Colonic mucosa (tissue), 4 donors: ENCODE measurements at places on chromosomes 7 and 10. TPM values are rescaled to one million over a fixed set of nuclear protein-coding genes. Genes with fewer than 3 reads are reported as not detected.
A peak's percentile ranks its signal among the peaks of the same experiment; 100 is the strongest.

GRCh38 chr10:73232887-73233286 lies 14.2 kb downstream of the DNAJC9 start:
- no peak for DNase-seq

GRCh38 chr10:51789118-51789517 lies 89.7 kb upstream of the CSTF2T start:
- no peak for DNase-seq

GRCh38 chr7:6148724-6149360 lies 117.7 kb downstream of the ANKRD61 start:
- DNase-seq, result no peak

The SDK1 gene
- 1.3 TPM for total RNA-seq

- DNase-seq, result no peak
Measured at GRCh38 chr7:27912751-27913150, 172.8 kb downstream of the TAX1BP1 start.

The ECHDC3 gene
- 17.6 TPM for total RNA-seq

The ITPRID1 gene
- 0.48 TPM for total RNA-seq

GRCh38 chr10:71343392-71343773 lies 24.3 kb downstream of the SLC29A3 start:
- peak; percentile 82 for DNase-seq

The CNPY1 gene
- not detected for total RNA-seq

DNA sequence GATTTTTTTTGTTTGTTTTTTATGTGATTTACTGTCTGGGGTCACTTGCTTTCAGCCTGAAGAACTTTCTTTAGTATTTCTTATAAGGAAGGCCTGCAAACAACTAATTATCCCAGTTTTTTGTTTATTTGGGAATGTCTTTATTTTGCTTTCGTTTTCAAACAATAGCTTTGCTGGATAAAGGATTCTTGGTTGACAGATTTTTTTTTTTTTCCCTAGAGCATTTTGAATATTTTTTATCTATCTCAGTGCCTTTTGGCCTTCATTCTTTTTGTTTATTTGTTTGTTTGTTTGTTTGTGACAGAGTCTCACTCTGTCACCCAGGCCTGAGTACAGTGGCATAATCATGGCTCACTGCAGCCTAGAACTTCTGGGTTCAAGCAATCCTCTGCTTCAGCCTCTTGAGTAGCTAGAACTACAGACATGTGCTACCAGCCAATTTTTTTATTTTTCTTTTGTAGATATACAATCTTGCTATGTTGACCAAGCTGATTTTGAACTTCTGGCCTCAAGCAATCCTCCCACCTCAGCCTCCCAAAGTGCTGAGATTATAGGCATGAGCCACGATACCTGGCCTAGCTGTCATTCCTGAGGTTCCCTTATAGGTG lies 46.3 kb upstream of the FZD9 start:
- no peak for DNase-seq

The FAM25G gene
- not detected for total RNA-seq

The AMZ1 gene
- not detected for total RNA-seq

DNA sequence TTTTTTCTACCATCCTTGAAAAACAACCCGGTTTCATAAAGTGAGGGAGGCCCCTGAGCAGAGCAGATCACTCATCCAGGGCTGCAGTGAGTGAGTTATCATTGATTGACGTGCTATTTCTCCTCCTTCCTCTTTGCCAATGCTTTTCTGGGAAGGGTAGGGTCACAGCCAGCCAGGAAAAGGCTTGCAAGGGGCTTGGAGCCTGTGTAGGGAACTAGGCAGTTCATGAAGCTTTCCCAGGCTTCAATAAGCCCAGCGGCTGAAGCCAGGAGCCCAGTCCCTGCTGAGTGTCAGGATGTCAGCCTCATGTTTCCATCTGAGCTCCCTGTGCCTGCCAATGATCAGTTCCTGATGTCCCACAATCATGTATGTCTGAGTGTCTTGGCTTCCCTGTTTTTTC lies 584.7 kb downstream of the GALNT17 start:
- DNase-seq, result no peak

GRCh38 chr7:16046041-16046440 lies 359.6 kb upstream of the MEOX2 start:
- no peak for DNase-seq

DNA sequence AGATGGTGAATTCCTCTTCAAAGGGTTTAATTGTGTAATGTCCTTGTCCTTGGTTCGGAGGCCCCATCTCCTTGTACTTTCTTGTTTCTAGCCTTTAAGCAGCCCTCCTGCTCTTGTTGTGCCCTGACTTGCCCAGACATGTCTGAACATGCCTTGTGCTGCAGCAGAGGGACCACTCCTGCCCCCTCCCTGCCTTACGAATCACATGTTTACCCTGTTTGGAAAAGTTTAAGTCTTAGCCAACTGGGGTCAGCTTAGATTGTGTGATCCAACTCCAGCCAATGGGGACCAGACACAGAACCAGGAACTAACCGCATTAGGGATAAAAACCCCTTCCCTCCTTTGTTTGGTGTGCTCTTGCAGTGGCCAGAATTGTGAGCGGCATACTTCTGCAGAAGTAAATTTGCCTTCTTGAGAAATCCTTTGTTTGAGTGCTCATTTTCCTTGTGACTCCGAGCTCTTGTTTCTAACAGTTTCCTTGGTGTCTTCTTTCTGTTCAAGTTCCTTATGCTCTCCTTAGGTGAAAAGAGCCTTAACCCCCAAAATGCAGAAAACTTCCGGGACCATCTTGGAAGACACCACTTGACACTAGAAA lies 29.4 kb downstream of the CLRN3 start:
- no peak for DNase-seq

GRCh38 chr10:119634219-119634544 lies 17.0 kb upstream of the BAG3 start:
- DNase-seq, result no peak

DNA sequence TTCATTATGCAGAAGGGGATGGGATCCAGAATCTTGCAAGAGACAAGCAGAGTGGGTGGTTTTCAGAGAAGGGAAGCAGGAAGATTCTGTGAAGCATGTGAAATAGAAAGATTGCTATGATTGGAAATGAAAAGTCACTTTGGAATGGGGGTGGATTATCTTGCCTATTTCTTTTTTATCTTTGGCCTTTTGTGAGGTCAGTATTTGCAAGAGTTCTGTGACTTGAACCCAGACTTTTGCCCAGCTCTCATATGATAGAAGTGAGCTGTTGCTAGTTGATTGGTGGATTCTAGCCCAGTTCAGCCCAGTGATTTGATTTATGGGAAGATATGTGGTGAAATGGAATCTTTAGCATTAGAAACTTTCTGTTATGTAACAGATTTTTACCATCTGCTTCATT lies 17.1 kb downstream of the ENTPD7 start:
- no peak for DNase-seq

GRCh38 chr7:71286336-71286735 lies 154.4 kb downstream of the GALNT17 start:
- no peak for DNase-seq

The TUBAL3 gene
- 12.8 TPM for total RNA-seq

The ATOH7 gene
- total RNA-seq, result 0.17 TPM

The RNF32 gene
- total RNA-seq, result 2.0 TPM

DNA sequence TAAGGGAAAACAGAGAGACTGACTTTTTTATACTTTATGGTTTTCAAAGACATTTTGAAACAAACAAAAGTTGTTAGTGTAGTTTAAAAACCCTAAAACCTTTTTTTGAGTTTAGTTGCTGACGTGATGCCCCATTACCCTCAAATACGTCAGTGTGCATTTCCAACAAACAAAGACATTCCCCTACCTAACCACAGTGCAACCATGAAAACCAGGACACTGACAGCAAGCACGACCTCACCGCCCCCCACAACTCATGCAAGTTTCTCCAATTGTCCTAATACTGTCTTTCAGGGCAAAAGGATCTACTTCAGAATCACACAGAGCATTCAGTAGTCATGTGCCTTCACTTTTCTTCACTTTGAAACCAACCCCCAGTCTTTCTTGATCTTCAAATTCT lies 75.0 kb downstream of the WNT2 start:
- DNase-seq, result no peak

- no peak for DNase-seq
Measured at GRCh38 chr10:132883391-132883881, 58.9 kb downstream of the CFAP46 start.

GRCh38 chr7:36404639-36405408 lies 15.2 kb downstream of the ANLN start:
- no peak for DNase-seq

GRCh38 chr10:102024799-102025198 lies 31.2 kb downstream of the ARMH3 start:
- DNase-seq, result no peak

The TRPV6 gene
- total RNA-seq, result 0.61 TPM

DNA sequence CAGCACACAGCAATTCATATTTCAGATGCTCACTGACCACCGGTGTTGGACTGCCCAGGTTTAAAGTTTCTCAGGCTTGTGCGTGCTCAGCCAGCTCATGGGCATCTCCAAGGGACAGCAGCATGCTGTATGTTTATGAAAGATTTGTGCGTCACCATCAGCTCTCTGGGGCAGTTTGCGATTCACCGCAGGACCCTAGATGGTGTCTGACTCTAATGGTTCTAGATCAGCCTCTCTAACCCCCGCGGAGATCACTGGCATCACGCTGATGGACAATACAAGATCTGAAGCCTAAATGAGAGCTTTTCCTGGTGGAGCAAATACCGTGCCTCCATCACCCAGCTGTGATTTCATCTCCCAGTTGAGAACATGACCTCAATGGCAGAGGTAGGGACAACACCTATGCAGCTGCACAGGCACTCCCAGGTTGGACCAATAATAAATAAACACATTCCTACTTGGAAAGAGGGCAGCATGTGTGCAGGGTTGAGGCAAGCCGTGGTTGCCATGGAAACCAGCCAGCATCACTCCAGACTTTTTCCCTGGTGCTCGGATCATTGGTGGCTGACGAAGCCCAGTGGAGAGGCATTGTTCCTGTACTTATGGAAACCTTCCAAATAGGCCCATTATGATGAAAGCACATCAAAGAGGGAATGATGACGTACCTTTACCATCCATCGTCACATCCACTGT lies 253.6 kb downstream of the KCNMA1 start:
- no peak for DNase-seq

GRCh38 chr10:64506963-64507362 lies 985.8 kb downstream of the REEP3 start:
- no peak for DNase-seq

DNA sequence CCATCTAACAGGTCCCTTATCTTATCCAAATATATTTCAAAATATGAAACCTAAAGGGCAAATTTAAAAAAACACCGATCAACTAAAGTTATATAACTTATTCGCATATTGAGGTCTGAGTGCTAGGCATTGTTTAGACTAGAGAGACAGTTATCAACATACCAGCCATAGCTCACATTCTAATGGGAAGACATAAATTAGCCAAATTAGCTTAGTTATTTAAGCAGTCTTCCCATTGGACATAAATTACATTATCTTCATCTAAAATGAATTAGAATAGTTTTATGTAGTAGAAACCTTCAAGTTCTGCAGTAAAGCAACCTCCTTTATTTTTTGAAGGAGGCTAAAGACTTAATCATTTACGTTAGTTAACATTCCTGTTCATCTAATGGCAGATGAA lies 17.4 kb downstream of the KIF5B start:
- DNase-seq, result no peak

The CYP26C1 gene
- total RNA-seq, result not detected

- DNase-seq, result no peak
Measured at GRCh38 chr10:89600041-89600440, 45.0 kb downstream of the PANK1 start.

The RPEL1 gene
- total RNA-seq, result not detected

- DNase-seq, result peak; percentile 54
Measured at GRCh38 chr10:43350156-43350555, 21.3 kb upstream of the FXYD4 start.

DNA sequence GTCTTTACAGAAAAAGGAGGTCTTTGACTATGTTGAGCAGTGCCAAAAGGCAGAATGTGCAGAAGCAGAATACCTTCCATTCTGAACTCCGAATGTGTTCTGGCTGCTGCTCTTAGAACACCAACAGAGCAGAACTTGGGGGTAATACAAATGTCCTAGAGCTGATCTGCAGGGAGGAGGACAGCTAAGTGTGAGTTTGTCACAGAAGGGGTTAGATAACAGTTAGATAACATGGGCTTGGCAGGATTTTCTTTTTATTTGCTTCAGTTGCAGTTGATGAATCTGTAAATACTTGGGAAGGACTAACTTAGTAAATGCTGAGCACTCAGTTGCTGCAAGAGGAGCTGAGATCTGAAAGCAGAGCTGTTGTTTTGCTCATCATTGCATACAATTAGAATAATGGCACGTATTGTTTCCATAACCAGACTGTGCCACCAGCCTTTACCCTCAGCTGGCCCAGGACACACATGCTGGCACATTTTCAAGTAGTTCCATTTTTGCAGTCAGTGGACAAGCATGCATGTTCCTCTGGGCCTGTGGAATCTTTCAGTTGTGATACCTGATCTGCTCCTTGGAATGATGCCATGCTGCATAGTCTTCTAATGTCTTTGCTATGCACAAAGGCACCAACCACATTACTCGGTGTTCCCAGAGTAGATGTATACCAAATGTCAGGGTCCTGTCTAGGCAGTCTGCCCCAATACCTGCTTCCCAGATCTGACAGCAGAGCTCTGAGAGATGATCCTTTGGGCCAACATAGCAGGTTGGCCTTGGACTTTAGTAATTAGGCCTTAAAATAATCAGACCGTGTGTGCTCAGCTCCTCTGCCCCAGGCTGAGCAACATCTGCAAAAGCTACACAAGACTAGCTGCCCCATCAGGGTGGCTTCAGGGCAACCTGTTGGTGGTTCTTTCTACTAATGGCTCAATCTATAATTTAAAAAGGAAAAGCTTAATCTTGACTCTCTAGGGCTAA lies 55.7 kb downstream of the GSDME start:
- no peak for DNase-seq

The ASZ1 gene
- not detected for total RNA-seq

- peak; percentile 45 for DNase-seq
Measured at GRCh38 chr7:96414931-96415292, 93.0 kb upstream of the SLC25A13 start.

DNA sequence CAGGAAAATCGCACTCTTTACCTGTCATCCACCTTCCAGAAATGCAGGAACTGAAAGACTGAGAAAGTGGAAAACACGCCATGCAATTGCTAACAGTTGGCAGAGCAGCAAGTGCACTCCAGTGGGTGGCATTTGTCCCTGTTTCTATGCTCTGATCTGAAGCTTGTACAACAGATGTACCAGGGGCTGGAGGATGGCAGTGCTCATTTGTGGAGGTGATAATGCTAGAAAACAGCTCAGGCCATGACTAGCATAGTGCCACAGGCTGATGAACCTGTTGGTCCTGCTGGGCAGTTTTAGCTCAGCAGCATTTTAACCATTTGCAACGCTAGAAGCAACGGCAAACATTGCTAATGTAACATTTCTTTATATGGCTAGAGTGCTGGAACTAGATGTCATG lies 199.9 kb upstream of the NRP1 start:
- DNase-seq, result no peak

The ZNF365 gene
- not detected for total RNA-seq

The CHST3 gene
- 2.5 TPM for total RNA-seq

The TAS2R41 gene
- not detected for total RNA-seq

- no peak for DNase-seq
Measured at GRCh38 chr10:50837095-50837494, 48.3 kb downstream of the A1CF start.

The ANKRD61 gene
- not detected for total RNA-seq
